ENCODE measurements at places on chromosomes 2 and 18.
A peak's percentile ranks its signal among the peaks of the same experiment; 100 is the strongest.

GRCh38 chr2:59594671-59595222 is 958.7 kb downstream of the BCL11A start:
- DNase-seq: no peak

DNA sequence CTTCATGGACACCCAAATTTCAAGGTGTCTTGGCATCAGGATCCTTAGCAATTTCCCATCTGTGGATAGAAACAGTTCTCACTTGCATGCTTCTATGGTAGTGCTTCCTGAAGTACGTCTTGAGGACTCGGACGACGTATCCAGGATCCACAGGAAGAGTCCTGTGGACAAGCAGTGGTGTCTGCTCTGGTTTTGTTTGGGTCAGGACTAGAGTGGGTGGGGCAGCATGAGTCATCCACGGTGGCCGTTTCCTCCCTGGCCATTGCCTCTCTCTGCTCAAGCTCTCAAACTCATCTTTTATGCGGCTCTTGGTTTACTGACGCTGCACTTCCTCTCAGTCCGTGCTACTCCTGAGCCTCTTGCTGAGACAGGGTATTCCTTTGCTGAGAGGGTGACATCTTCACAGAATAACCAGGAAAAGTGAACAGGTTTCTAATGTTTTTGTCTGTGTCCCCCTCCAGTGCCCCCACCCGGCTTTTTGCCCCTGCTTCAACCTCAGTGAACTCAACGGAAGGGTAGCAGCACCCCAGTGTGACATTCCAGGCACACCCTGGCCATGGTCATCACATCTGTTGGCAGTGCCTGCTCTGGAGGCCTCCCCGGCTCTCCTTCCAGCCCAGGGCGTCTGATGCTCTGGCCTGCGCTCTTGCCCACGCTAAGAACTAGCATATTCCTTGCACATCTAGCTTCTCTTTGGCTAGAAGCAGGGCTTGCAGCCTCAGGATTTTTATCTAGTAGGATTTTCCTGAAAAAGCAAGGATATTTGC is 62.2 kb downstream of the ARMC9 start:
- DNase-seq: no peak

DNA sequence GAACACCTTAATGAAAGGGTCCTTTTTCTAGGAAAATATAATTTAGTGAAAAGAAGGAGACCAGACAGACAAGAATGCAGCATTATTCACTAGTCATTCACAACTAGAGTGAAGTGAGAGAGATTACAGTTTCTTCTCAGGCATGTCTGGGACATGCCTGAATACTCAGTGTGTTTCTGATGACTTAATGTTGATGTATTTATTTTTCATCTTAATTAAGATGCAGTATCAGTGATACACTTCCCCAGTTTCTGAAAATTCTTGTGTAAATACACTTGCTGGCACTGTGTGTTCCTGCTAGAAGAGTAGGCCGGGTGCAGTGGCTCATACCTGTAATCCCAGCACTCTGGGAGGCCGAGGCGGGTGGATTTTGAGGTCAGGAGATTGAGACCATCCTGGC is 143.6 kb downstream of the MYO3B start:
- no peak for DNase-seq

DNA sequence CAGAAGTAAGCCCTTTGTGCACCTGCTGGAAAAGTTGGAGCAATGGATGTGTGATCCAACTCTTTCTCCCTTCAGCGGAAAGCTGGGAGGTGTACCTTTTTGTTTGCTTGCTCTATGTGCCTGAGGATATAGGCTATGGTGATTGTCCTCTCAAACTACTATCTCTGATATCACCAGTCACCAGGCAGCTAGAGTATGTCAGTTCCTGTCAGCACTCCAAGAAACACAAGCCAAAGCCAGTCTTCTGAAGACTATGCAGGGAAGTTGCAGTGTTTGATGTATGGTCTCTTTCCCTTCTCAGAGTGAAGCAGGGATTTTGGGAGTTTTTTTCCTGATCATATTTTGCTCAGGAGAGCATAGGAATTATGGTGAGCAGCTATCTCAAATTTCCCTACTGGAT is 146.4 kb downstream of the PTH2R start:
- DNase-seq: no peak

GRCh38 chr2:109239720-109240119 is 110.7 kb downstream of the SH3RF3 start:
- DNase-seq: no peak

DNA sequence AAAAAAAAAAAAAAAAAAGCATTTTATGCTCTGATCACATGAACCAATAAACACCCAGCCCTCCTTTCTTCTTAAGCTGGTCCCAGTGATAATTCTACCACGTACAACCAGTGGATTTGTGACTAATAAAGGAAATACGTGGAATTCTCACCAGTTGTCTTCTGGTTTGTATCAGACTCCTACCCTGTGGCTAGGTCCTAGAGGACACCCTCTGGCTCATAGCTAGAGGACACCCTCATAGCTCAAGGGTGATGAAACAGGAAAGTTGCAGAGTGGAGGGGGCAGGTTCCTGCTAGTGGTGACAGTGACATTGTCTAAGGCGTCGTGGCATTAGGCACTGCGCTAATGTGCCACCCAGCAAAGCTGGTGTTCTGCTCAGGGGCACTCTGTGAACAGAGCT is 167.8 kb downstream of the BCL11A start:
- DNase-seq: no peak

GRCh38 chr2:8177566-8177965 is 504.3 kb upstream of the ID2 start:
- no peak for DNase-seq

- DNase-seq: no peak
These were observed 1019.5 kb downstream of the TMEM182 start for GRCh38 chr2:103781313-103781712.

DNA sequence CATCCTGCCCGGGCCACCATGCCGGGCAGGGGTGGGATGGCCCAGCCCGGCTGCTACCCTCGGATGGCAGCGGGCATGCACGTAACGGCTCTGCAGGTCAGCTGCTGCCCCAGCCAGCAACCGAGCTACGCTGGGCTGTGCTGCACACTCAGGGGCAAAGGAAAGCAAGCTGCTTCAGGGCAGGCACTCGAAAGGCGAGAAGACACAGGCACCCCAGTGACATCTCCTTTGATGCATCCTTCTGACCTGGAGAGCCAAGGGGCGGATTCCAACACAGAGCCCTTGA is 8.8 kb downstream of the HDAC4 start:
- no peak for DNase-seq

DNA sequence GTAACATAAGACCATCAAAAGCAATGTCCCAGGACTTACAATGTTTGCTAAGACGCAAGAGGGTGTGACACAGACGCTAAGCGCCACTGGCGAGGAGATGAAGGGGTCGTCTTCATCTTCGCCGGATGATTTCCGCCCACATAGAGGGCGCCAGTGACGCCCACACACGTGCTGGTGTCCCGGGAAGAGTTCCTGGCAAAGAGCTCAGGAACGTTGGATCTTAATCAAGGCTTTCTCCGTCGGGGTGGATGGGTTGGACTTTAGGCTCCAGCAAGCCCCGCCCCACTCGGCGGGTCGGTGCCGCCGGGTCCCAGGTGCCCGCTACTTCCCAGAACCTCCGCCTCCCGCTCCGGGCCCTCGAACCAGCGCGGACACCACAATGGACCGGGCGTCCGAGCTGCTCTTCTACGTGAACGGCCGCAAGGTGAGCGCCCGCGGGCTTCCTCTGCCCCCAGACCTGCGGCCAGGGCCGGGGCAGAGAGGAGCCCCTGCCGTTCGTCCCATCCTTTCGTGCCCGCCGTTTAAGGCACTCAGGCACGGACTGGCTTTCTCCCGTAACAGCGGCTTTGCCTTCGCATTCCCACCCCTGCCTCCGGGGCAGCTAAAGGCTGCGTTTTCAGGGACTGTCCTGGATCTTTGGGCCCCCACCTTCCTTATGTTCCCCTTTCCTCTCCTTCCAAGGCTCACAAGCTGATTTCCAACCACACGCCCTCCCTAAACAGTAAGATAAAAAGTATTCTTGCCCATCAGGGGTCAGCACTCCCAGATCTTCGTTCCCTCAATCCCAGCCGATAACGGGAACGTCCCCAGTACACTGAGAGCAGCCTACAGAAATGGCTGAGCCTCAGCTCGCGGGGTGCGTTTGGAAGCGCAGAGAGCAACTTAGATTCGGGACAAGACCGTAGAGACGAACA is at the start of gene AOX1:
AOX1 (plus strand) TSS at position 285 of the 914 bp plus-strand sequence; CDS start at position 380, 95 bp downstream.
- DNase-seq: no peak

DNA sequence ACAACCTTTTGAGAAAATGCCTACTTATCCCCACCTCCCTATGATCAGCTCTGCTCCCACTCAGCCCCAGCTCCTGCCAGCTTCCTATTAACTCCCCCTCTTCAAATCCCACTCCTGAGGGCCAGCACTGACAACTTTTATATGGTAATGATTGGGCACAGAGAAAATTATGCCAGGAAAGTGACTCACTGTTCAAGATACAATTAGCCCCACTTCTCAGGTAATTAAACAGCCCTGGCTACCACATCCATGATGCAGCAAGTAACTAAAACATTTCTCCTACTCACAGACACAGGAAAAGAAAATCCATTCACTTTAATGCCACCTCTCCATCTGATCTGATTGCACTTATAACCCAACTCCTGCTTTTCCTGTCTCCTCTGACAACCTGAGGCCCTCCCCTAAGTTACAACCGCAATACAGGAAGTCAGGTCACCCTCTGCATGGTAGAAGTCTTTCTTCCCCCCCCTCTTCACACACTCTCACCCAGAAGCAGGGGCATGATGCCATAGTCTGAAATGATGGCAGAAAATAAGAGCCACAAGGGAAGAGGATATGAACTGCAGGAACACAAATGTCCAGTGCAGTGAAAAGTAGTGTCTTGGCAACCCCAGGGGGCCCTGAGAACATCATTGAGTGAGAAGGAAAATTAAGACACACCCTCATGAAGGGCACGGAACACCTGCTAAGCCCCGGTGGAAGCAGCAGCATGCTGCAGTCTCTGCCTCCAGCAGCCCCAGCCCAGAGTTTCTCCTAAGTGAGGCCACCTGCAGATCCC is 54.4 kb downstream of the STK39 start:
- DNase-seq: no peak

DNA sequence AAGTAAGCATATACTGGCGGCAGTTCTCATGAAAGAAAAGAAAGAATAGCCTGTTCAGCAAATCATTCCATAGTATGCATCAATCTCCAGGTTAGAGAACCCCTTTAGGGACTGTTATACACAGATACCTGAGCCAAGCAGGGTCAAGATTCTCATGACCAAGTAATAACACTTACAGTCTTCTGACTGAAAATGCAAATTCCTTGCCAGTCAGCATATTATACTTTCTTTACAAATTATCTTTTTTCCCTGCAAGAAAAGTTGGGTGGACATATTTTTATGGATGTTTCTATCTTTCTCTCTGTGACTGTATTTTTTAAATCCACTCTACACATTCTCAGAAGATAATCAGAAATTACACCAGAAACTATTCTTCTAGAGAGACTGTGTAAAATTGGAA is 120.4 kb upstream of the COL5A2 start:
- DNase-seq: no peak

DNA sequence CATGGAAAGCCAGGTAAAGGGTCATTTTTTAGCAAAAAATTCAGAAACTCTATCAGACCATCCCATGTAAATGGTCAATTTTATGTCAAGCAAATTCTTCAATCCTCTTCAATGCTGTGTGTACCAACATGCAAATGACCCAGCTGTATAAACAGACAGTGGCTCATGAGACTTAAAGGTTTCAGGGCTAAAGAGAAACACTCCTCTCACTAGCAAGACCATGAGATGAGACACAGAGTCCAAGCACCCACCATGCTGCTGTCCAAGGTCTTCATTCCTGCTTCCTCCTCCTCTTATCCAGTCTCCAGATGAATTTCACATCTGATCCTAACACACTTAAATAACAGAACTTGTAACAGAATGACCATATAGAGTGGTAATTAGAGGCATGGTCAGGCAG is 30.8 kb upstream of the ONECUT2 start:
- DNase-seq: no peak

- peak; percentile 64 for DNase-seq
These were observed at the start of gene MFSD6 for GRCh38 chr2:190407662-190408537. TSS of gene MFSD6 (plus strand) at chr2:190408355. CDS start at chr2:190436030, 27,675 bp downstream.

- no peak for DNase-seq
These were observed 12.0 kb upstream of the GALM start for GRCh38 chr2:38653715-38654527.

- no peak for DNase-seq
These were observed 105.2 kb downstream of the RBM43 start for GRCh38 chr2:151156431-151156830.

- DNase-seq: no peak
These were observed 711 bp downstream of the SFXN5 start for GRCh38 chr2:73070643-73071359.

DNA sequence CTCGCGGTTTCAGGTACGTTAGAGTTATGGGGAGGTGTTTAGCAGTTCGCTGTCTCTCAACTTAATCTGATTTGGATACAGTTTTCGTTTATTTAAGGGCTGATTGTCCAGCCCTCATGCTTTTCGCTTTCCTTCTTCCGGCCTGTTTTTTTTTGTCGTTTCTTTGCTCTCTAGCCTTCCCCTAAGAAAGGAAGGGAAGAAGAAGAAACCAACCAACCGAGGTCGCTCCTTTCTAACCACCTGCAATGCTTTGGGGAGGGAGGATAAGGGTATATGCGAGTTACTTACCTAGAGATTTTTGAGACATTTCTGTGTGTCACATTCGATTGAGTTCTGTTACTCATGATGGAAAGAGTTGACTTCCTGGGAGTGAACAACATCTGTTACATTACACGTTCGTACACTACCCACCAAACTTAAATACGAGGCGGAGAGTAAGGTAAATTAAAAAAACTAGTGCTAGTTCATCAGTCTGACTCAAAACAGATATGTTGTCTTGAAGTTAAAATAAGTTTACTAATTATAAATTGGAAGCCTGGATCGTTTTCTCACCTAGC is 918 bp downstream of the EIF5B start:
- no peak for DNase-seq

DNA sequence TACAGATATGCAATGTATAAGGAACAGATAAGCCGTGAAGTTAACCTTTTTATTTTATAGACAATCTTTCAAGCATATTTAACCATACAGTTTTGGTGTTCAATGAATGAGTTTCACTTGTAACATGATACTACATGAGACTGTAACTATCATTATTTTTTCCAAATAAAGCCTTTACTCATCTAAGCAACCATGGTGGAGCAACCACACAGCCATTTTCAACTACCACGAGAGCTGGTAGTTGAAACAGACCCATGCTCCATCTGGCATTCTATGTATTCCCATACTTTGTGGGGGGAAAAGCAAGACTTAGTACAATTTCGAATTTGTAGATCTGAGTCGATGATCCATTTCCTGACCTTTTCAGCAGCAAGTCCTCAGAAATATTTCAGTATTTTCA is 159.3 kb upstream of the RND3 start:
- DNase-seq: no peak

DNA sequence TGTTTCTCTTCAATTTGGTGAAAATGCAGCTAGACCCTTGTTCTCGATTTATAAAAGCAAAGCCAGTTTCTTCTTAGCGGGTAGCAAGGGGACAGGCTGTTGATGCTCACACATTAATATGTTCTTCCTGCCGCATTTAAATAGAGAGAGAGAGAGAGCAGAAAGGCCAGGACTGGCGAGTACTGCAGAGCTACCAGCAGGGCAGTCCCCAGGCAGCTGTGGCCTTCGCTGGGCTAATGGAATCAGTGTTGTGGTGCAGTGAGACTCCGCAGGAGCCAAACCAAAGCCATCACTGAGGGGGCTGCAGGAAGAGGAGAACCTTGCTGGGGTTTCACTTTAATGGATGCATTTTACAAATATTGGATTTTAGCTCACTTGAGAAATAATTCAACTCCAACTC is 223.6 kb downstream of the ACTR3 start:
- no peak for DNase-seq

Data from NCI-H1092 treated with DMSO at 0.1 percent for 48 hours (cell line).